ENCODE measurements at places on chromosomes 12 and 14.

- DNase-seq: no peak
Measured at GRCh38 chr12:106645074-106645421, 62.2 kb downstream of the RFX4 start.

- DNase-seq: no peak
Measured at GRCh38 chr12:25357595-25357994, 106.9 kb upstream of the KRAS start.

- peak; percentile 79 for DNase-seq
Measured at GRCh38 chr12:106903241-106903945, 52.3 kb upstream of the TMEM263 start.

DNA sequence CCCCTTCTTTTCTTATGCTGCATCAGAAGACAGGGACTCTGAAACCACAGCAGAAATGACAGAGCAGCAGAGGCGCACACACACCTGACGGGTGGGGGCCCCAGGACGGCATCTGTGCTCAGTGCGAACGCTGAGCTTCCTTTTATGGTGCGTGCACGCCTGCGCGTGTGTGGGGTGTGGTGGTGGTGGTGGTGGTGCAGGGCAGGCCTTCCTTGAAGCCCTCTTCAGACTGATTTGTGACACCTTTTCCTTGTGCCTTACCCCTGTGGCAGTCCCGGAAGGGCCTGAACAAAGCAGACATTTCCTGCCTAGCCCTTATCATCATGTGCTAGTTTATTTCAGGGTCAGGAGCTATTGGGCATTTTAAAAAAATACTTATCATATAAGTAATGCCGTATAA lies 75.7 kb downstream of the TSPAN9 start:
- no peak for DNase-seq

DNA sequence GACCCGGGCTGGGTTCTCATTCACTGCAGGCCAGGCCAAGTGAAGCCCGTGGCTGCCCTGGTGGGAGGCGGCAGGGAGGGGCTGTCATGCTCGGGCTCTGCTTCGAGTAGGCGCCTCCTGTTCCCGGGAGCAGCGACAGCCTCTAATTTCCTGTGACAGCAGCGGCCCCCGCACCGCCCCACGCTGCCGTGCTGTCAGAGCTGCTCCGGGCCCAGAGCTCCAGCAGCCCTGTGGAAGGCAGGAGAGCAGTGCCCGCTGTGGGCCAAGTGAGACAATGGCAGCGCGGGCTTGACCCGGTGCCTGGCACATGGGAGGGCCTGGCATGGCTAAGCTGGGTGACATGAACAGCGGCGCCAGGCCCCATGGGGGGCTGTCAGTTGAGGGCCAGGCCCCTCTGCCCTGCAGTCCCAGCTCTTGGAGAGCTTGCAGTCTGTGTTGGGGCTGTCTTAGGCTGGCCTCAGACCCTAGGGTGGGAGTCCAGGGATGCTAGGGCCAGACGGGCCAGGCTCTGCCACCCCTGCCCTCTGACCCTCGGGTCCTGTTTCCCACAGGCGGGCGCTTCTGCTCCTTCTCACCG lies 5.1 kb downstream of the TRMT61A start:
- no peak for DNase-seq

DNA sequence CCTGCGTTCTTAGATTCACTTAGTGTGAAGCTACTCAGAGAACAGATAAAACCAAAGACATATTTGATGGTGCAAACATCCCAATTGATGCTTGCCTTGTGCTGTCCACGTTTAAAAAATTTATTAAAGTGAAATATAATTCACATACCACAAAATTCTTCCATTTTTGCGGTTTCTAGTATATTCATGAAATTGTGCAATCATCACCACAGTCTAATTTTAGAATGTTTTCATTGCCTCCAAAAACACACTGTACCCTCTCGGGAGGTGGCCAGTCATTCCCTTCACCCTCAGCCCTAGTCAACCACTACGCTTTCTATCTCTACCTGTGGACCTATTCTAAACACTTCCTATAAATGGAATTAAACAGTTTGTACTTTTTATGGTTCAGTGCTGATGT lies 1109.2 kb downstream of the FLRT2 start:
- no peak for DNase-seq

- no peak for DNase-seq
Measured at GRCh38 chr12:124715121-124715990, 147.9 kb upstream of the NCOR2 start.

- no peak for DNase-seq
Measured at GRCh38 chr14:104509673-104510072, 69.9 kb upstream of the C14orf180 start.

GRCh38 chr14:50871228-50871627 lies 625 bp upstream of the ABHD12B start:
- no peak for DNase-seq

DNA sequence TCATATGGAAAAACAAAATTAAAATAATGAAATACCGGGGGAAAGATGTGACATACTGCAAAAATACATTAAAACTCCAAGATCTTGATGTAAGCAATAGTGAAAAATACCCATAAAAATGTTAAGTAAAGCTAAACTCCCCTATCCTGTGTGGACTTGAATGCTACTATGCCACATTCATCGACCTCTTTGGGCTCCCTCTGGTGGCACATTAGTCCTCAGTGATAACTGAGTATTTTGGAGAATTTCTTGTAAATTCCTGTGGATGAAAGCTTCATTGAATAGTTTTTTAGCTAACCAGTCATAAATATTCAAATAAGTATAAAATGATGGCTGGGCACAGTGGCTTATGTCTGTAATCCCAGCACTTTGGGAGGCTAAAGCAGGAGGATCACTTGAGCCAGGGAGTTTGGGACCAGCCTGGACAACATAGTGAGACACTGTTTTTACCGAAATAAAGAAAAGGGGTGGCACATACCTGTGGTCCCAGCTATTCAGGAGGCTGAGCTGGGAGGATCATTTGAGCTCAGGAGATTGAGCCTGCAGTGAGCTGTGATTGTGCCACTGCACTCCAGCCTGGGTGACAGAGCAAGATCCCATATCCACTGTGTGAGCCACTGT lies 42.4 kb upstream of the SGPP1 start:
- no peak for DNase-seq

DNA sequence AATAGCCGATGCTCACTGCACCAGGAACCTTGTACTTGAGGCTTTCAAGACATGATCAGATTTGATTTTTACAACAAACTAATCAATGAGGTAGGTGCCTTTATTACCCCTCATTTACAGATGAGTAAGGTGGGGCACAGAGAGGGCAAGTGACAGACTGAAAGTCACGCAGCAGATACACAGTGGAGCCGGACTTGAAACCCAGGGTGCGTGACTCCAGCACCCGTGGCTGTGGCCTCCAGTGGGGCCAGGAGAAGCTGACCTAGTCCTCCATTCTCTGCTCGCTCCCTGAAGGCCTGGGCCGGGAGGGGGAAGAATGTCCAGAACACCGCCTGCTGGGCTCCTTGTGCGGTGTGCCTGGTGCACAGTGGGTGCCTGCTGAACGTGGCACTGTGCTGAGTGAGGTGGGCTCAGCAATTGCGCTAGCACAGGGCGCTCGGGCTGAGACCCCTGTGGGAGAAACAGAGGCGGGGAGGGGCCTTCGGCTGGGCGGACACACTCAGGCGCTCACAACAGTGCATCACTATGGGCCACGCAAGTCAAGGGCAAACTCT lies 125.2 kb downstream of the CALM1 start:
- DNase-seq: no peak

GRCh38 chr12:15278816-15279658 lies 43.3 kb upstream of the PTPRO start:
- peak; percentile 76 for DNase-seq

DNA sequence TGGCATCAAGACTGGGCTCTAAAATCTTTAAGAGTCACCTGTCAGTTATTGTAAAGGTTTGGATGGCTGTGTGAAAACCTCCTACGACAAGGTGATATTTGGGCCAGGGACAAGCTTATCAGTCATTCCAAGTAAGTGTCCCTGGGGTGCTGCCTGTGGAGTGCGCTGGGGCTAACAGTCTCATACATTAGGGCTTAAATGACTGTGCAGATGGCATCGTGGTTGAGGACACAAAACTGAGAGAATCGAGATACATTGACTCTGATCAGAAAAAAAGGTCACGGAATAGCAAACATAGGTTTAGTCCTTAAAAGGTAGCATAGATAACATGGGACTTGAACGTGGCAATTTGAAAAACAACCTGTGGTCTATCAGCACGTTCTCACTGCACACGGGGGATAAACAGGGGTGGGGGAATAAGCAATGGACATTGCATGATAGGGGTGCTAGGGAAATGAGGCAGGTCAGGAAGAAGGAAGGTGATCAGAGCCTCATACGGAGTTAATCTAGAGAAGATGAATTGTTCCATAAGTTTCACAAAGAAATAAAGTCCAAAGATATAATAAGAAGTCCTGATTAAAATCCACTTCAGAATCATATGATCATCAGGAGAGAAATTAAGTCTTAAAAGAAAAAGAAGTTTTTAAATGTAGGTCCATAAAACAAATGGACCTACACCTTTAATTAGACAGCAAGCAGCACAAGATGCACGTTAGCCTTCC lies 100.3 kb downstream of the DAD1 start:
- DNase-seq: no peak

- DNase-seq: no peak
Measured at GRCh38 chr14:103519043-103519836, 3.4 kb downstream of the CKB start.

GRCh38 chr14:91996948-91997371 lies 42.9 kb downstream of the TRIP11 start:
- no peak for DNase-seq

DNA sequence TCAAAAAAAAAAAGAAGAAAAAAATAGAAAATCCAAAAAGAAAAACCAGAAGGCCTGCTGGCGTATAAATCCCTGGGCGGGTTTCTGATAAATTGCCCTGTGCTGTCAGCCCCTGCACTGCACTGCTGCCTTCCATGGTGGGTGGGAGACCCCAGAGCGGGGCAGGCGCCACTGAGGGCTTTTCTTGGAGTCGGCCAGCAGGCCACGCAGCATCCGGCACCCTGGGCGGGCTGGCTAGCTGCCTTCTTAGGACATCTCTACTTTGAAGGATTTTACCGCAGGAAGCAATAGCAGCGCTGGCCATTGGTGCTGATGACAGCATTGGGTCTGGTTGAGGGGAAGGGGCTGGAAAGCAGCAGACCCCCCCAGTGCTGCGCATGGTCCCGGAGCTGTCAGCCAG lies 29.1 kb downstream of the IL31 start:
- no peak for DNase-seq

All from ureter (tissue), 1 donor.